ENCODE measurements at places on chromosomes 12 and 14. TPM values are rescaled to one million over a fixed set of nuclear protein-coding genes. Genes with fewer than 3 reads are reported as not detected.

GRCh38 chr12:111368291-111368787 is 556 bp downstream of the PHETA1 start:
- H3K4me1 ChIP-seq, result peaks cover 5% of the 10 kb centered on the region
- no peak overlapping the region for H3K27ac ChIP-seq
- peaks cover 21% of the 10 kb centered on the region for H3K27me3 ChIP-seq

- H3K4me3 ChIP-seq, result no peak overlapping the region
- no peak overlapping the region for H3K27ac ChIP-seq
- no peaks in the 10 kb centered on the region for H3K4me1 ChIP-seq
- H3K36me3 ChIP-seq, result no peaks in the 10 kb centered on the region
Measured at GRCh38 chr12:18753481-18754123, 15.7 kb downstream of the CAPZA3 start.

DNA sequence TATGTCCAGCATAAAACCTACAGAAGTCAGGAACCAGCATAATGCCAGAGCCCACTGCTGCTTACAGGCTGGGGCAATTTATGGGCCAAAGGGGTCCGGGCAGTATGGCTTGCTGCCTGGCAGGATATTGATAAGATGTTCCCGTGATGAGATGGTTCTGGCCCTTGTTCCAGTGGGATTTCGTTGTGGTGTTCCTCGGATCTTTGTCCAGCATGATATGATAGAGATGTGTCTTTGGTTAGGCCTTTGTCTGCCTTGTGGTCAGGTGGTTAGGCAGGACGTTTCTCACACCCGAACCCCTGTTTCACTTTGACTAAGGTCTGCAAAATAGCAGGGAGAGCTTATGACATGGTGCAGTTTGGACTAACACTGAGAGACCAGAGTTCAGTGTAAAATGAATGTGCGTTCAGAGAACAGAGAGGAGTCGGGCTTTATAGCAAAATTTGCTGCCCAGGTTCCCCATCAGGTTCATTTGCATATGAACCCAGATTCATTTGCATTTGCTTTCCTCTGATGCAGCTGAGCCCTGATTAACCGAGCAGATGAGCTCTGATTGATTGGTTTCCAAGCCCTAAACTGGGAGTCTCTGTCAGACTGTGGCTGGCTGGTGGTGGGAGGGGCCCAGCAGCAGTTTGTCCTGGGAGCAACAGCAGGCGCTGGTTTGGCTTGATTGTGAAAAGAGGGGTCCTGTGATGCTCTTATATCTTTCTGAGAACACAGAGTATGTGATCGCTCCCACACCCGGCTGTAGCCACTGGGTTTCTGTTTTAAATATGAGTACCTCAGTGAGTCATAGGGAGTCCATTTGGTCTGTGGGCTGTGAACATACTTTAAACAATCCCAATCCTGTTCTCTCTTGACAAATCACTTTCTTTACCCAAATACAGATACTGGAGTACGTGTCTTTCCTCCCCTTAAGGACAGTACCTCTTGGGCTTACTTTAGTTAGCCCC is 156.3 kb upstream of the PZP start:
- peak overlapping the region; percentile 49 for H3K4me3 ChIP-seq
- H3K4me1 ChIP-seq, result peaks cover 47% of the 10 kb centered on the region
- H3K36me3 ChIP-seq, result no peaks in the 10 kb centered on the region

GRCh38 chr12:113173081-113173698 is 12.1 kb downstream of the DDX54 start:
- H3K27ac ChIP-seq, result no peak overlapping the region
- peaks cover 82% of the 10 kb centered on the region for H3K36me3 ChIP-seq
- no peaks in the 10 kb centered on the region for H3K4me1 ChIP-seq
- no peak for DNase-seq
- H3K27me3 ChIP-seq, result no peaks in the 10 kb centered on the region

GRCh38 chr14:99156090-99156425 is 115.9 kb downstream of the BCL11B start:
- H3K4me1 ChIP-seq, result peaks cover 3% of the 10 kb centered on the region
- DNase-seq, result no peak
- H3K4me3 ChIP-seq, result no peak overlapping the region
- peaks cover 8% of the 10 kb centered on the region for H3K27me3 ChIP-seq
- H3K27ac ChIP-seq, result no peak overlapping the region

REM2 gene
- total RNA-seq, result 0.28 TPM

GRCh38 chr12:61521258-61521657 is 738.9 kb upstream of the USP15 start:
- no peak overlapping the region for H3K4me3 ChIP-seq
- H3K27ac ChIP-seq, result no peak overlapping the region
- no peaks in the 10 kb centered on the region for H3K4me1 ChIP-seq
- H3K36me3 ChIP-seq, result no peaks in the 10 kb centered on the region
- H3K27me3 ChIP-seq, result no peaks in the 10 kb centered on the region
- DNase-seq, result no peak

DNA sequence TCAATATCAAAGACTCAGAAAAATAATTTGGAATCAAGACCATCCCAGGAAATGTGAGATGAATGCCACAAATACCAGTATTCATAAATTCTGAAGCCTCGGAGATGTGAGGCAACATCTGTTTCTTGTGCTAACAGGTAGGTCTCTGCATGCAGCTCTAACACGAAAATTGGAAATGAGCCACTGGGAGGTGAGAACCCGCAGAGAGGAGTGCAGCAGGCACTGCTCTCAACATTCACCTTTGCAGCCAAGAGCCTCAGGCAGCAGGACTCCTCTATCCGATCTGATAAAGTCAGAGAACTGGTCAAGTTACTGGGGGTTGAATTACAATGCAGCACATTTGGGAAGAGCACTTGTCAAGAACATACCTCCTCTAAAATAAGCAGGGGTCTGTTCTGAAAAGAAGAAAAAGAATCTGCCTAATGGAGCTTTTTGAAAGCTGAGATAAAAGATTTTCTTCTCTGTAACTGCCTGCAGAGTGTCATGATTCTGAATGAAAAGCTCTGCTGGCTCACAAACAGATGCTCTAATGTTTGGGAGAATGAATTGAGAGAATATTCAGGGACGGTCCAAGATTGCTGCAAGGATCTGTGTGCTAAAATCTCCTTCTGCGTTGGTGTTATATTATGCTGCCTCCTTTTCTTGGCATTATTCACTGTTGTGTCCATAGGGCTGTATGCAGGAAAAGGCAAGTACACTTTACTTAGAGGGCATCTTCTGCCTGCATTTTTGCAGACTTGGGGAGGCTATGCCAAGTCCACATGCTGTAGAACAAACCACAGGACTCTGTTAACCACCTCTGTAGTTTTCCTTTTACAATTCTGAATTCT is 209.6 kb upstream of the KRR1 start:
- DNase-seq, result no peak
- H3K4me3 ChIP-seq, result no peak overlapping the region
- peaks cover 2% of the 10 kb centered on the region for H3K27me3 ChIP-seq
- H3K4me1 ChIP-seq, result peaks cover 19% of the 10 kb centered on the region
- H3K27ac ChIP-seq, result no peak overlapping the region

DNA sequence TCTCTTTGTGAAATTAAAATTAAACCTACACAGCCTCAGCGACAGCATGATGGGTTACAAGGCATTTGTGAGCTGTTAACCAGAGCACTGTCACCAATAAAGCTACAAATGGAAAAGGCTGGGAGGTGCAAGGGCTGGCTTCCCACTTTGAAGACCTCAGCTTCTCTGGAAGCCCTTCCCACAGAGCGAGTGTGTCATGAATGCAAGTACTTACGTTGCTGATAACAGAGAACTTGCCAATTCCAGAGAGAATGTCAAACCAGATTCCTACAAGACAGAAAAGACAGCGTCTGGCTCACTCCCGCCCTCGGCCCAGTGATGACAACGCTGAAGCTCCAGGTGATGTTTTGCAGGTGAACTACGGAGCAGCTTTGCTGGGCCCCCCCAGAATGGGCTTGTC is 145.8 kb downstream of the NTF3 start:
- no peaks in the 10 kb centered on the region for H3K36me3 ChIP-seq
- no peak overlapping the region for H3K4me3 ChIP-seq
- no peaks in the 10 kb centered on the region for H3K4me1 ChIP-seq
- no peaks in the 10 kb centered on the region for H3K27me3 ChIP-seq

ADCY4 gene
- total RNA-seq, result 2.3 TPM

DNA sequence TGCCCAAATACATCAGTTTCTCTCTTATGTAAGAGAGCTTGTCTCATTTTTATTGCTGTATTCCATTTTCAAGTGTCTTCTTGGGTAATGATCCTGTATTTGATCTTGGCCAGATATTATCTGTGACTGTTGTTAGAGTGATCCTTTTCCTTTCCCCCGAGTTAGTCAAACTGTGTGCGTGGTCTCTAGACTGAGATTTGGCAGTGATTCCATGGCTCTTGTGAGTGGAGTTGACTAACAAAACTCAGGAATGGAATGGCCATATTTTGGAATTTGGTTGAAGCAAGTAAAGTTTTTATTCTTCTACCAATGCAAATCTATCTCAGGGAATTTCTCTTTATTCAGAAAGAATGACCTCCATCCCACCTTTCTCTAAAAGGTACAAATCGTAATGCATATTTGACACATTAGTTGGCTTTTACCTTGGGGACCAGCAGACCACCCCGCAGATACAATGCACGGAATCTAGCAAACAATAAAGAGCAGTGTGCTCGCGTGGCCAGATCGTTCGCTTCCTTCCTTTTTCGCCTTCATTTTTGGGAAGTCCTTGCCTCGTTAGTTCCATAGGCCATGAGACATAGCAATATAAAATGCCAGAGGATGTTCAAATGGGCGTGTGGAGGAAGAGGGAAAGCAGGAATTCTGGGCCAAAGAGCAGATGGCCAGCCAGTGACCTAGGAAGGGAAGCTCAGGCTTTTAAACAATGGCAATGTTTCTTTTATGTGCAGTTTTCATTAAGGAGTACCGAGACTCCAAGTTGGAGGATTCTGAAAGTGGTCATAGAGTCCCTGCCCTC is 24.4 kb downstream of the ETV6 start:
- no peaks in the 10 kb centered on the region for H3K27me3 ChIP-seq
- H3K4me3 ChIP-seq, result no peak overlapping the region
- H3K27ac ChIP-seq, result no peak overlapping the region
- peaks cover 14% of the 10 kb centered on the region for H3K36me3 ChIP-seq
- no peak for DNase-seq

SOX5 gene
- total RNA-seq, result 0.34 TPM

DNA sequence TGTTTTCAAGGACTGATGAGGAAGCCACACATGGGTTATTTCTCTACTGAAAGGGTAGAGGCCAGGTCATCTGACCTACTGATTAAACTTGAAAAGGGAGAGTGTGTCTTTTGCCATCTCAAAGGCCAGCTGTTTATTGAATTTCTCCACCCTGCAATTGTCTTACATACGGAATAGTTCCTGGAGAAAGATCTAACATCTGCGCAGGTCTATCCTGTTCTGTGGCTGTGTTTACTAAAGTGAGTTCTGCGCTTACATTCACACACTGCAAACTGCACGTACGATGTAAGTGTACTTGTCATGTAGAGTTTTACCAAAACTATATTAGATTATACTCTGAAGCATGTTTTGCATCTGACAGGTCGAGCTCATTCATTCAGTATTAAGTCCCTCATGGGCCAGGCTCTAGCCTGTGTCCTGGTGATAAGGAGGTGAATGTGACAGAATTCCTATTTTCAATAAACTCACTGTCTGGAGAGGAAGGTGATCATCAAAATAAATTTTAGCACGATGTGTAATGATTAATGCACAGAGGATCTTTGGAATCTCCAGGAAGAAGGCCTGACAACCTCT is 96.6 kb downstream of the PRKCH start:
- H3K4me1 ChIP-seq, result peaks cover 68% of the 10 kb centered on the region
- peak overlapping the region; percentile 6 for H3K27ac ChIP-seq
- no peak for DNase-seq
- no peak overlapping the region for H3K4me3 ChIP-seq
- H3K36me3 ChIP-seq, result peaks cover 22% of the 10 kb centered on the region
- H3K27me3 ChIP-seq, result no peaks in the 10 kb centered on the region

NFE2 gene
- total RNA-seq, result not detected

All from activated T-helper 2 cell treated with anti-CD3 and anti-CD28 coated beads, Interferon-gamma antibody, Interleukin-2, Interleukin-4, amounts not matched to agents 10 μg/mL and 5 μg/mL and 100 μg/mL, durations not matched to agents 14 hours and 24 hours and 36 hours (primary cell).